ENCODE measurements at places on chromosomes 6 and 20.
A peak's percentile ranks its signal among the peaks of the same experiment; 100 is the strongest.

GRCh38 chr6:11586117-11586516 lies 48.6 kb downstream of the TMEM170B start:
- DNase-seq = no peak

DNA sequence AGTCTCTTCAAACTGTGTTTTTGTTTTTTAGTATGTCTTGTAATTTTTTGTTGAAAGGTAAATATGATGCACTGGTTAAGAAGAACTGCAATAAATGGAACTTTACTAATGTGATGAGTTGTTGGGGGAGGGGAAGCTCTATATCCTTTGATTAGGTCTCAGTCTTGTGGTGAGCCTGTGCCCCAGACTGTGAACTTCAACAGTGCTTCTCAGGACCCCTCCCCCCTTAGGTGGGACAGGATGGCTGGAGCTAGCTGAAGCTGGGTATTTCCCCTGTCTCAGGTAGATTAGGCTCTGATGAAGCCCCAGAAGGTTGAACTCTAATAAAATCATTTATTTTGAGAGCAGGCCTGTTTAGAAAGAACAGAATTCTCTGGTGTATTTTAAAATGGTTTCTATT lies 31.4 kb upstream of the TASP1 start:
- DNase-seq = no peak

GRCh38 chr6:89581689-89582088 lies 56.9 kb downstream of the LYRM2 start:
- no peak for DNase-seq

GRCh38 chr6:8947900-8948299 lies 512.6 kb upstream of the SLC35B3 start:
- DNase-seq = no peak

- no peak for DNase-seq
These were observed 44.9 kb downstream of the PREX1 start for GRCh38 chr20:48782901-48783308.

- no peak for DNase-seq
These were observed 114.1 kb upstream of the SMLR1 start for GRCh38 chr6:130713144-130713543.

GRCh38 chr6:14276071-14276470 lies 158.5 kb downstream of the CD83 start:
- DNase-seq = peak; percentile 18

- DNase-seq = no peak
These were observed 9.5 kb upstream of the ADGRG6 start for GRCh38 chr6:142292166-142292924.

- DNase-seq = no peak
These were observed 16.6 kb upstream of the IRF4 start for GRCh38 chr6:374956-375355.

DNA sequence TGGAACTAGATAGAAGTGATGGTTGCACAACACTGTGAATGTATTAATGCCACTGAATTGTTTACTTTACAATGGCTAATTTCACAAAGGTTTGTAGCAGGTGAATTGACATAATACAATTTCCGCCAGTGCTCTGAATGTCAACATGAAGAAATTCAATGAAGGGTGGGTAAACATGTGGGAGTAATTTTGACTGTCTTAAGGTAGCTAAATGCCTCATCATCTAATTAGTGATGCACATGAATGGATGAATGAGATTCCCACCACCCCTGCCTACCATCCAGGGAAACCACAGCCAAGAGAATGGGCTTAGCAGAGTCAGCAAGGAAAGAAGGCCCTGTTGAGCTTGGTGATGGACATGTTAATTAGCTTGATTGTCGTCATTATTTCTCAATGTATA lies 275.3 kb downstream of the ALDH8A1 start:
- no peak for DNase-seq

DNA sequence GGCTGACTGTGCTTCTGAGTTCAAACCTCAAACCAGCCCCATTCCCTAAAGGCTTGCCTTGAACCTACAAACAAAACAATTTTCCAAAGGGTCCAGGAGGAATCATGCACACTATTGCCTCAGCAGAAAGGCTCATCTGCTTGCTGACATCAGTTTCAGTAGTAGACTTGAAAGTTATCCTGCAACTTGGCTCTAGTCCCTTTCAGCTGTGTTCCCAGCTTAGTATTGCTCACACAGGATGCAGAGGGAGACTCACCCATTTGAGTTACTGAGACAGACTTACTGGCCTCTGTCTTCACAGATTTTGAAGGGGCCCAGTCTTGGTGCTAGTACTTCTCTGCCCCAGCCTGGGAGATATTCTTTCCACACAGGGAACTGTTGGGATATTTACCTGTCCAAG lies 38.5 kb upstream of the TFB1M start:
- no peak for DNase-seq

DNA sequence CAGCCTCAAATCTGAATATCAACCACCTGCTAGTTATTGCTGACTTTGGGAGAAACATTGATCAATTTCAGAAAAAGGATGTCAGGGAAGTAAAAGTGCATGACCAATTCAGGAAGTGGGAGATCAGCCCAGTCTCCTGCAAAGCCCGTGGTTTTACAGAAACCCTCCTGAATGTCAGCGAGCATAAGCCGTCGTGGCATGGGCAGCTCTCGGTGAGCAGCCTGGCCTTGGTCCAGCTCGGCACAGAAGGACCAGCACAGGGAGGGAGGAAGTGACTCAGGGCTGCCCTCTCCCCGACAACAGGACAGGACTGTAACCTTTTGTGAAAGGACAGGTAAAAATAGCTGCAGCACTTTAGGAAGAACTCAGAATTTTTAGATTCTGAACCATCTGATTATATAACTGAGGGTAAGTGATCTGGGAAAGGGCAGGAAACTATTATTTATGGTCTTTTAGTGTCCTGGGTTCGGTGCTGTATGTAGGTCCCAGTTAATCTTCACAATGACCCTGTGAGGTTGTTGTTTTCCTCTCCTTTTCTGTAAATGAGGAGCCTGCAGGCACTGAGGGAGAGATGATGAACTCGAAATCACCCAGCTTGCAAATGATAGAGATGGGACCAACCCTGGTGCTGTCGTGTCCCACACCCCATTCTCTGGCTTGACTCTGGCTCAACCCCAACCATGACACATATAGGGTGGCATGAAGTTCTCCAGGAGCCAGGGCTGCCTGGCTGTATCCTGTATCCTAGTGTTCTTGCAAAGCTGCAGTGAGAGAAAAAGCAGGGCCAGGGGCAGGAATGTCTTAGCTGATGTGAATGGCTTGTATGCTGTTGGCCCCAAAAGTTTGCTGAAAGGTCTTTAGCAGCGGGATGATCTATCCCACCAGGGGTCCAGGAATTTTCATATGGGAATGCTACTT lies 37.6 kb downstream of the NRN1 start:
- DNase-seq = peak; percentile 33

GRCh38 chr6:42766163-42766670 lies 15.6 kb upstream of the BICRAL start:
- no peak for DNase-seq

- peak; percentile 6 for DNase-seq
These were observed 45.0 kb downstream of the PHACTR1 start for GRCh38 chr6:12761376-12762115.

- DNase-seq = peak; percentile 82
These were observed 18.4 kb downstream of the SCP2D1 start for GRCh38 chr20:18831830-18832499.

GRCh38 chr6:38136547-38136946 lies 317.0 kb downstream of the ZFAND3 start:
- DNase-seq = no peak

DNA sequence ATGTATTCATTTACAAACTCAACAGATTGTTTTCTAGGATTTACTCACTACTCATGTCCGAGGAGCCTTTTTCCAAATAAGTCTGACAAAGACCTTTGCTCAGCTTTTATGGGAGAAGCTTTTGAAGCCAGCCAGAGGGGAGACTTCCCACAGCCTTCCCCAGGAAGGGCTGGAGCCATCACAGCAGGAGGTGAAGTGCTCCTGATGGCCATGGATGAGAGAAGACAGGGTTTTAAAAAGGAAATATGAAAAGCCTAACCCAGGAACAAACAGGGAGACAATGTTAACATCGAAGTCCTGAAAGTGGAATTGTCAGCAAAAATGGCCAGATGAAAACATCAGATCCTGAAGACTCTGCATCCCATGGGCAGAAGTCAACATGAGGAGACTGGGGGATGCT lies 11.6 kb upstream of the TAGAP start:
- DNase-seq = no peak

DNA sequence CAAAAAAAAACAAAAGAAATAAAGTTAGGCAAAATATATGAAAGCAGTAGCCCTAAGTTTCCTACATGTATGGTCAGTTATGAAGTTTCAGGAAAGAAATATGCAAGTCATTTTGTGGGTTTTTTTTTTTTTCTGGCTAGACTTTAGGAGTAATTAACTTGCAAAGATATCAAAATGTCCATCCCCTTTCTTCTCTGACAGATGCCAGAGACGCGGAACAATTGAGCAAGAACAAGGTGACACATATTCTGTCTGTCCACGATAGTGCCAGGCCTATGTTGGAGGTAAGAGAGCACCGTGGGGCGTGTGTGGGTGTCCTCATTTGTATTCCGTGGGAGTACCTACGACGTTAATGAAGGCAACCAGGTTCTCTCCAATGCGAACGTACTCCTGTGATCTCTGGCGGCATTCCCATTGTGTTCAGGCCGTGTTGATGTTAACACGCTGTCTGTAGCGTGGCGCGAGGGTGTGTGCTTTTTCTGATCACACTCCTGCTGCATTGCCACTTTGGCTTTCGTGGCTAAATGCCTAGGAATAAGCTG lies 19.5 kb downstream of the DUSP22 start:
- no peak for DNase-seq

DNA sequence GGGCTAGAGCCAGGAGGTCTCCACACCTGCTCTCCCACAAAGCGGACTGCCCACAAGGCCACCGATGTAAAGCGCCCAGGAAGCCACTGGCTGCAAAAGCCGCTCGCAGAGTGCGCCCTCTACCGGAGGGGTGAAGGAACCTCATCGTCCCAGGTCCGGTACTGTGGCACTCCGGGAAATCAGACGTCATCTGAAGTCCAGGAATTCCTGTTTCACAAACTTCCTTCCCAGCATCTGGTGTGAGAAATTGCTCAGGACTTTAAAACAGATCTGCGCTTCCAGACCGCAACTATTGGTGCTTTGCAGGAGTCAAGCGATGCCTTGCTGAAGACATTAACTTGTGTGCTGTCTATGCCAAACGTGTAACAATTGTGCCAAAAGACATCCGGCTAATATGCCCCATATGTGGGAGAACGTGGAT lies 115.1 kb upstream of the ARID1B start:
- DNase-seq = peak; percentile 5

DNA sequence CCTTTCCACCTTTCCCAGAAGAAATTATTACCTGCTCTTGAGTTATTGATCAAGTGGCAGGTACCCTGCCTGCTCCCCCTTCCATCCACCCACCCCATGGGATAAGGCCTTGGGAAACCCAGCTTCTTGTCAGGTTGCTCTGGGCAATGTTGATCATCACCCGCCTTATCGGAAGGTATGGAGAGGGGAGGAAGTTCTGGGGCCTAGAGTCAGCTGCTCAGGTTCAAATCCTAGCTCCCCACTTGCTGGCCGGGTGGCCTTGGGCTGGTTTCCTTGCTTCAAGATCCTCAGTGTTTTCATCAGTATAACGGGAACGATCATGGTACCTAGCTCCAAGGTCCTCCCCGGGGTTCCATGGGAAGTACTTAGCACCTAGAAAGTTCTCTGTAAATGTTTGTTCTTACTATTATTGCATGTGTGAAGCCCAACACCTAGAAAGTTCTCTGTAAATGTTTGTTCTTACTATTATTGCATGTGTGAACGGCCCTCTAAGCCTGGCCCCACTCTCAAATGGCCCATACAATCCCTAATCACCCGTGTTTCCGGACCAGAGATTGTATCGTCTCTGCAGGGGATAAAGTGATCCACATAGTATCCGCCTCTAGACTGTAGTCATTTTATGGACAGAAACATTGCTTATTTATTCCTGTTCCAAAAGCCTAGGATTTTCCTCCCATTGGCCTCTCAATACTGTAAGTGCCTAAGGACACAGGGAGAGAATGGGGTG lies 1.1 kb upstream of the PREX1 start:
- DNase-seq = no peak

GRCh38 chr6:25486550-25486949 lies 165.5 kb upstream of the SCGN start:
- DNase-seq = no peak

DNA sequence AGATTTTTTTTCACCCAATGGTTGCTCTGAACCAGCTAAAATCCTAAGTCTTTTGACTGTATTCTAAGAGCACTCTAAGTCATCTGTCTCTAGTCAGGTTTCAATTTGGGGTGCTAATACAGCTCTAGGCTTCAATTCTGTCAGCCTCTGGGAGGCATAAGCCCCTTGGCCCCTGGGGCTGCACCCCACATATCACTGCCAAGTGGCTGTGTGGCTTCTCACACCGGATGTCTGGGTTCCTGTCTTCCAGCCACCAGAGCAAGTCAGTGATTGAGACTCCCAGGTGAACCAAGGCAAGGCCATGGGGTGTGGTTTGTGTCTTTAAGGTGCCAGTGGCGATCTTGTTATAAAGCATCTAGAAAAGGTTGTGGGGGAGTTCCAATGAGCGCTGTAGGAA lies 136.5 kb downstream of the TMEM242 start:
- no peak for DNase-seq

DNA sequence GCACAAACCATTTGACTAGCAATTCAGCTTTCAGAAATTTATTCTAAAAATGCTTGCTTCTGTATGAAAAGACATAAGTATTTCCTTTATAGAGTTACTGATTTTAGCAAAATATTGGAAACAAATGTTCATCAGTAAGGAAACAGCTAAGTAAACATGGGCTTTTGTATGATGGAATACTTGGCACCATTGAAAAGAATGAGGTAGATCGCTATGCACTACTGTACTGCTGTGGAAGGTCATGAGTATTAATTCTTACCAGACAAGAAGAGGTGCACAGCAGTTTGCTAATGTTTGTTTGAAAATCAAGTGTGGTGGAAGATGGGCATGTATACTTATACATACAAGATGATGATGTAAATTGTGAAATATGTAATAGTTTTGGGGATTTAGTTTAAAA lies 73.0 kb downstream of the FARS2 start:
- DNase-seq = no peak

GRCh38 chr6:13283331-13283730 lies 45.0 kb downstream of the TBC1D7 start:
- no peak for DNase-seq

GRCh38 chr20:35091816-35092523 lies 637 bp downstream of the TRPC4AP start:
- peak; percentile 26 for DNase-seq

- DNase-seq = no peak
These were observed 396.5 kb downstream of the SMOC2 start for GRCh38 chr6:168837254-168838036.

- DNase-seq = no peak
These were observed 298.1 kb upstream of the TCF21 start for GRCh38 chr6:133590814-133591213.

All from suppressor macrophage (primary cell).